Calu3 (cell line): ENCODE measurements at places on chromosomes 12 and 14.
A peak's percentile ranks its signal among the peaks of the same experiment; 100 is the strongest.

DNA sequence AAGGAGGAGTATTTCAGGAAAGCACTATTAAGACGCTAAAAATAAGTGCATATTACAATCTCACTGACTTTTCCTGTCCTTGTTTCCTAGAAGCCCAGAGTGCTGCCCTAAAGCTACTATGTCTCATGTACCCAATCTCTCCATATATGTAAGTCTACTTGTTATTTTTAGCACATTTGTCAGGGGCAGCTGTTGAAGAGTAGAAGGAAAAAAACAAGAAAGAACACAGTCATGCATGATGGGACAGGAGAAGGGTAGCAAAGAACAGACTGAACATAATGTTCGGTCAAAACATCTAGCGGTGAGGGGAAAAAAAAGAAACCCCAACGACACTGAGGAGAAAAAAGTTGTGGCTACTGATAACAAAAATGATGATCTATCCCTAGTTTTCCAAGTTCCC is 14.3 kb downstream of the YBX3 start:
- DNase-seq, result no peak

GRCh38 chr14:39369029-39369428 is 63.2 kb downstream of the FBXO33 start:
- no peak for DNase-seq

DNA sequence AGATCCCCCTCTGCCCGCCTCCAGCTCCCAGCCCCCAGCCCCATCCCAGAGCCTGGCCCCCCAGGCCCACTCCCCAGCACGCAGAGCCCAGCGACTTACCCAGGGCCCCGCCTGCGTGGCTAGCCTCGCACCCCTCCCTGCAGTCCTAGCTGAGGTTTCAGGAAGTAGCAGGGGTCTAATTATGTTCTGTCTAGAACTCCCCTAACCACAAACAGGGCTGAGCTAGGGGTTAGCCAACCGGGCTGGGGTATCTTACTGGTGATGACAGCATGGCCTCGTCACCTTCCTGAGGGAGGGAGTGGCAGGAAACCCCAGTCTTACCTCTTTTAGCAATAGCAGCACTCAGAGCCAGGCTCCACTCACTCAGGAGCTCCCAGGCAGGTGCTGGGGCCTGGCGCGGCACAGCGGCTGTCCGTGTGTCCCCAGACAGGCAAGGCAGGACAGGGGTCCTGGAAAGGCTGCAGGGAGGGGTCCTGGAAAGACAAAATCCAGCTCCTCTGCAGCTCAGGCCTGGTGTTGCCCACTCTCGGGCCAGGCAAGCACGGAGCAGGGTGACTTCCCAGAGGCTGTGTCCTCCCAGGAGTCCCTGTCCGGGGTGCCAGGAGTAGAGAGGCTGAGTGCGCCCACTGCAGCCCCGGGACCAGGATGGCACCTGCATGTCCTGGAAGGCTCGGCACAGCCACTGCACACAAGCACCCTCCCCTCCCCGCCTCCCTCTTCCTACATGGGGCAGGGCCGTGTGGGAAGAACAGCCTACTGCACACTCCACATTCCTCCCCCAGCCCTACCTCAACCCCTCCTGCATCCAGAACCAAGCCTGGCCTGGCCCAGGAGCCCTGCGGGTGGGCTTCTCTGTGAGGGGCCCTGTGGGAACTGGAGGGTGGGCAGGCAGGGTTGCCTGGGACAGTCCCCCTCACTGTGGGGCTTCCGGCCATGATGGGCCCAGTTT is at the start of gene GPR132:
Gene GPR132 (minus strand): TSS at position 151 of the 949 bp plus-strand sequence. CDS start 10,010 bp downstream, outside the sequence.
- DNase-seq, result peak; percentile 66

GRCh38 chr12:65867394-65867793 is 43.1 kb downstream of the HMGA2 start:
- no peak for DNase-seq

GRCh38 chr12:79535751-79536150 is 155.0 kb downstream of the PAWR start:
- no peak for DNase-seq

DNA sequence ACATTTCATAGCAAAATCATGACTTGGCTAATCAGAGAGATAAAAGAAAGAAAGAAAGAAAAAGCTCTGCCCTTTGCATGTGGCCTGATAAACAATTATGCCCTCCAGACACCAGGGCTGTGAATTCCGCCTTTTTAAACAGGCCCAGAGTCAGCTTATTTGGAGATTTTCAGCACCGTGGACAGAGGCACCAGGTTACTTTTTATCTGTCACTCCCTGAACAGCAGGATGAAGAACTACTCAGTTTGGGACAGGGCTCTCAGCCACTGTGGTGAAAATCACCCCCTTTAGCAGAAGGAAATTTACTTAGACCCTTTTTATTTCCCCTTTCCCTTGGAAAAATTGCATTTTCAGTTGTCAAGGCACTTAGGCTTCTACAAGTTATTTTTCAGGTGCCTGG is 359.9 kb downstream of the NRXN3 start:
- peak; percentile 23 for DNase-seq

DNA sequence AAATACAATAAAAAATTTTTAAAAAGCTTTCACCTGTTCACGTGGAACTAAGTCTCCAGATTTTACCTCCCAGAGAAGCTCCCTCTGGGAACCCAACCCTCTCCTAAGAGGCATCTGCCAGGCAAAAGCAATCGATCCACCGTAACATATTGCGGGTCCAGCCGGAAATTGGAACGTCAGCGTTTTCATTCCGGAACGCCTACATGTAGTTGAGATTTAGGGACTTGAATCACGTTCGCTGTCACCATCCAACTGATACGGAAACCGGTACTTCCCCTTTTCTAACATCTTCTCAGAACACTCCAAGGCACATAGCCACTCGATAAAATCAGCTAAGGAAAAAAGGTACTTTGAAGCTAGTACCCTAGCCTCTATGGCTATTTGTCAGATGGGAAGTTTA is 70.3 kb downstream of the COX16 start:
- no peak for DNase-seq

DNA sequence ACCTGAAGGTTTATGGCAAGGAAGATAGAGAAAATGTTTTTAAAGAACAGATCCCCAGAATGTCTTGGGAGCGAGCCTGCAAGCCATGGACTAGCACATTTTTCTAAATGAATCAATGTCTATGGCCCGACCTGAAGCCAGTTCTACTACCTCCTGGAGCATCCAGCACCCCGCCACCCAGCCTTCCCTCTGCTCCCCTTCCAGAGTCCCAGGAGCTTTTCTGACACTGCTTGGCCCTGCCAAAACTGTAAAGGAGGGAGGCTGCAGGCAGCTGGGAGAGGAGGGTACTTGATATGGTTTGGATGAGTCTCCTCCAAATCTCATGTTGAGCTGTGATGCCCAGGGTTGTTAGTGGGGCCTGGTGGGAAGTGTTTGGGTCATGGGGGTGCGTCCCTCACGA is 95.5 kb upstream of the FZD10 start:
- DNase-seq, result no peak

DNA sequence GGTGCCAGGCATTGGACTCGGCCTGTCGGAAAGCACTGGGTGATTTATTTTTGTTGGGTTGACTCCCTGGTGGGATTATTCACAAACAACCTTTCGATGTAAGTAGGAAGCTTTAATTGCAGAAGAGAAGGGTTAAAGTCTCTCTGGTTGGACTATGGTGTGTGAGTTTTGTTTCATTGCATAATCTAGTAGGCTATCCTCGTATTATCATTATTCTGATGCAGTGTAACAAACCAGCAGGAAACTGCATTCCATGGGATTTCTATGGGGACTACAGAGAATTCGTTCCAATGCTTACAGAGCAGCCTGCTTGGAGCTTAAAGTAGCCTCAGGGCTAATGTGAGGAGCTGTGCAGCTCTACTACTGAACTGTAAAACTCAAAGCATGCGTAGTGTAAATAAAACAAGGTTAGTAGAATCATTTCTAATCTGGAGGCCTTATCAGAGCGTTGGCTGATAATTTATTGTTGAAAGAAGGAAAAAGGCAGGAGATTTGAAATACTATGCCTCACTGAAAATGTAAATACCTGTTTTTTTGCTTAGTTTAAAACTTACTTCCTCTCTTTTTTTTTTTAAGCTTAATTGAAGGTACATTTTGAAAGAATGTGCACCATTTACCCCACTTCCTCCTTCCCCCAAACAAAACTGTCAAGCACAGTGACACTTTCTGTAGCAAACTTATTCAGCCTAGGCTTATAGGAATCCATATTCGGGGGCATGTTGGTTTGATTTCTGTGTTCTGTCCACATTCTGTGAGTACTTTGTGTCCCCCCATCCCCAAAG is 226.7 kb downstream of the NPAS3 start:
- no peak for DNase-seq

DNA sequence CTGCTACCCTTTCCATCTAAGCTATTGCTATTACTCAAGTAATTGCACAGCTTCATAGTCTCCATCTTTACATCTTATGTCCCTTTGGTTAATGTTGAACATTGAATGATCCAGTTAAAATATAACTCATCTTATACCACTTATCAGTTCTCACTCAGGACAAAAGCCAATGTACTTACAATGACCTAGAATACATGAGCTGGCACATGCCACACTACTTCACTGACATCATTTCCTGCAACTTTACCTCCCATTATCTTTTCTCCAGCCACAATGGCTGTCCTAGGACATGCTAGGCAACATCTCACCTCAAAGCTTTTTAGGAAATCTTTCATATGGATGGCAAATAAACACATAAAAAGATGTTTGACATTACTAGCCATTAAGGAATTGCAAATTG is 309.2 kb downstream of the FOXG1 start:
- DNase-seq, result no peak

DNA sequence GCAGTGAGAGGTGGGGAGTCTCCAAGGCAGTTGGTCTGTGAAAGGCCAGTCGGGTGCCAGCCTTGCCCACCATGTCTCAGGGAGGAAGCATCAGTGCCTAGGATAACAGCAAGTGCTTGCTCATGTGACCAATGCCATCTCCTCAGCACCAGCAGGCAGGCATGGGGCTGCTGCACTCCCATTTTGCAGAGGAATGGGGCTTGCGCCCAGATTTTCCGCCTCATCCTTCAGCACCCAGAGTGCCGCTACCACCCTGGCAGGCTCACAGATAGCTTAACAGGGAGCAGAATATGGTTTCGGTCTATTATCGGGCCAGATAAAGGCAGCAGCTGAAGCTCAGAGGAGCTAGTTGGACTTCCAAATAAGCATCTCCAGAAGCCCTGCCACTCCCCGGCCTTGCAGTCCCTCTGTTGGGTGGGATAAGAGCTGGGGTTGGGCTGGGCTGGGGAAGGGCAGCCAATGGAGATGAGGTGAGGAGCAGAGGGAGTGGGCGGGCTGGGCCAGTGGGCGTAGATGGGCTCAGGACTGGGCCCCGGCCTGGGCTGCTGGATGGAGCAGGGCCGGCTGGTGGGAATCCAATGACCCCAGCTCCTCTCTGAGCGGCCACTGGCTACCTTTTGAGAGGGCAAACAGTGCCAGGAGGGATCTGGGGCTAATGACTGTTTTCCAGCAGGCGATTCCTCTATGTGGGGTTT is 8.4 kb upstream of the KRT80 start:
- no peak for DNase-seq

GRCh38 chr12:4012073-4012472 is 138.9 kb upstream of the PARP11 start:
- DNase-seq, result no peak

DNA sequence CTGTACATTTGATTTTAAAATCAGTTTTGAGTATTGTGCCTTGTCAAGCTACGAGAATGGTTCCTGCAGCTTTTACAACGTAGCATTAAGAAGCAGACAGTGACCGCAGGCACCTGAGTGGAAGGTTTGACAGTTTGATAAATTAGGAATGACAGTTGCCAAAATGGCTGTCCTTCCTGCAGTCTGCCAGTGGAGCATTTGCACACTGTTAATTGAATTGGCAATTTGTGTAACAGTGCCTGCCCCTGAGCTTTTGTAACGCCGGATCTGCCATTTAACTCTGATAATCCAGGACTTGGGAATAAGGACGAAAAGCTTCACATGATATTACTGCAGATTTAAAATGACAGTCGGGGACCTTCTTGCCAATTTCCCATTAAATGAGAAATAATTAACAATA is 385.3 kb downstream of the NPAS3 start:
- no peak for DNase-seq

- DNase-seq, result no peak
Observed at GRCh38 chr14:59359431-59360124, 105.6 kb downstream of the GPR135 start.

- DNase-seq, result peak; percentile 50
Observed at GRCh38 chr12:121792607-121793439, 665 bp downstream of the RHOF start.
